GM06990 (cell line): ENCODE measurements at places on chromosomes 4 and X.

DNA sequence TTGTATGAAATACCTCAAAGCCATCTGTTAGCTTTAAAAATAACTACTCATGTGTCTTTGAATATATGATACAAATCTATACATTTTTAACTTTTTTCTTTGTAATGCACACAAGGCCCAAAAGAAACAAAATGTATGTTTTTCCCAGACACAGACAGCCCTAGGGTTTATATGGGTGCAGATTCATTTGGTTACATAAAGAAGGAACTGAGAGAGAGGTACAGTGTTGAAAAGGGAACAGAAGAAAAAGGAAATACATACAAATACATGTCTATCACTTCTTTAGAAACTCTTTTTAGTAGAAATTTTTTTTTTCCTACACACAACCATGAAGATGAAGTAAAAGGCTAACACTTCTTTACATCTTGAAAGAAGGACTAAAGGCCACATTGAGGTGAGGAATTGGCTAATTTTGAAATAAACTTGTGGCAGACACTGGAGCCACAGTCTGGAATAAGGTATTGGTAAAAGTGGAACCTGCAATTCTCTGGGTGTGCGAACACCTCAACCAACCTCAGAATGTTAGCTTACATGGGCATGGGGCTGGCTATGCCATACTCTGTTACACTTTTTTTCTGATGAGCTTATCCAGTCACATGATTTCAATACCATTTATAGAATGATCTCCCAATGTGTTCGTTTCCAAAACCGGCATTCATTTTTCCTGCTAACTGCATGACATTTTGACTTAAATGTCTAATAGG, 67.9 kb downstream of the FAM47C start:
- no peak for DNase-seq

DNA sequence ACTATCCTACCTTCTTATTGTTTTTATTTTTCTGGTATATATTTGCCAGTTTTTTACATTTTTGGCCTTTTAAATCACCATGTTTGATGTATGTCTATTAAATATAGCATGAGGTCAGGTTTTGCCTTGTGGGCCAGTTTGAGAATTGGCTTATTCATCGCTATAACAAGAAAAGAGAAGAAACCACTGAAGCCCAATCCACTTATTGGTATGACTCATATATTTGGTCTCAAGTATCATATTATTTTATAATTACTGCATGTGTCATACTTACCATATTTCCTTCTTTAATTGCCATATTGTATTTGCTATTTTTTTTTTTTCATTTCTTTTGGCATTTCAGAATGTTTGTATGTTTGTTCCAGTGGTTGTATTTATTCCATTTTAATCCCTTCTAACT, 99.3 kb downstream of the IRF2 start:
- DNase-seq, result no peak

DNA sequence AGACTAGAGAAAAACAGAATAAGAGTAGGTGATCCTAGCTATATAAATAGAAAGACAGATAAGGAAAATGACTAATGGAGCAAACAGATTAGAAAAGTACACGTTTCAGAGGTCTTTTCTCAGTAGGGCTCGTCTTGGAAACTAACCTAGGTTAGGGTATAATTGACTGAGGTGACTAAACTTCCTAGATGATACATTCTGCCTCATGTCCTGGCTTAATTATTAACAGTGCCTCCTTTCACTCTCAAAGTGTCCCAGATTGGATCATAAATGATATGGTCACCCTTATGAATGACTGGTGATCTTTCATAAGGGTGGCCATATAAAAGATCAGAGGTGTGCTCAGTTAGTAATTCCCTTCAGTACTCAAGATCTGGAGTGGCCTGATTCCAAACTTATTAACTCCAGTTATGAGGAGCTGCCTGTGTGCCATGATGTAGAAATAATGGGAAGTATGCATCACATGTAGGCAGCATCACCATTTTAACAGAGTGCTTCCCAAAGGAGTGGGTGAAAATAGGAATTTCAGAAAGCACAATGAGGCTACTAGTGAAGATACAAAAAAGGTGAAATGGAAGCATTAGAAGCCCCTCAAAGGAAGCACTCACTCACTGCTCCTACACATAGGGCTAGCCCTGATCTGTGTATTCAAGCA, 14.7 kb upstream of the GRIA3 start:
- no peak for DNase-seq

GRCh38 chr4:5705647-5706320, 2.6 kb downstream of the EVC2 start:
- DNase-seq, result no peak

DNA sequence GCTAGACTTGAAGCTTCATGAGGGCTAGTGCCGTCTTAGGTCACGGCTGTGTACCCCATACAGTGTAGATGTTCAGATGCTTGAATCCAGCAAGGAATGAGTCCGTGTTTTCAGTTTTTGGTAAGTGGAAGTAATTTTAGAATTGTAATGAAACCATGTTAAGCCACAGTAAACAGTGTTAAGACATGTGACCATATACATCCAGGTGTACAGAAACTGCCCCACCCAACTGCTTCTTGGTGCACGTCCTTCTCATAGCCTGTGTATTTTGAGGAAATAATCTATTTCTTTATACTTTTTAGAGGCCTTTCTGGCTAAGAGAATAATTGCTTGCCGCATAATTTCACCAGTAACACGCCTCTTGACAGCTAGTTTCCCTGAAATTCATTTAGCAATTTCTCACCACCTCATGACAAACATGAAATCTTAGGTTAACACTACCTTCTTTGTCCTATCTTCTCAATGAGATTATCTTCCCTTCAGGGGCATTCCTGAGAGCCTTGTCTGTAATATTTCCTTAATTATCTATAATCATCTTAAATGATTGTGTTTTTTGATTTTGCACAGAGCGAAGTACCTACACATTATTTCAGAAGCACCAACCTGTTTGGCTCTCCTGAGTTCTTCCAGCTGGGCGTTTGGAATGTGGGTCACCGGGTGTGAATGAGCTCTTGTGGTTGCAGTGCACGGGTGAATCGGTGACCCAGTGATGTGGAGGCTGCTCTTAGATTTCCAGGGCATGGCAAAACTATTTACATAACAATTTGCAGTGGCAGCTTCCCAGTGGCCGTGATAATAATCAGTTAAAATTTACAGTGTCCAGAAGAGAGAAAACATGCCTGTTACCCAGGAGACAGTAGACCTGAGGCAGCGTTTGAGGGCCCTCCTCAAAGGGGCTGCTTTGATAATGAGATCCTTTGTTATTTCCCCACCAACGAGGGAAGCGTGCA, 50.2 kb upstream of the TADA2B start:
- no peak for DNase-seq

- DNase-seq, result no peak
Measured at GRCh38 chrX:153685156-153685536, 2.6 kb upstream of the SLC6A8 start.

- DNase-seq, result no peak
Measured at GRCh38 chr4:76968937-76969336, 19.4 kb downstream of the SEPTIN11 start.

GRCh38 chr4:80016506-80016905, 56.5 kb downstream of the ANTXR2 start:
- no peak for DNase-seq

GRCh38 chr4:179543771-179544170, 2101.5 kb upstream of the AGA start:
- DNase-seq, result no peak

GRCh38 chr4:1478766-1479355, 72.6 kb upstream of the NKX1-1 start:
- DNase-seq, result no peak

DNA sequence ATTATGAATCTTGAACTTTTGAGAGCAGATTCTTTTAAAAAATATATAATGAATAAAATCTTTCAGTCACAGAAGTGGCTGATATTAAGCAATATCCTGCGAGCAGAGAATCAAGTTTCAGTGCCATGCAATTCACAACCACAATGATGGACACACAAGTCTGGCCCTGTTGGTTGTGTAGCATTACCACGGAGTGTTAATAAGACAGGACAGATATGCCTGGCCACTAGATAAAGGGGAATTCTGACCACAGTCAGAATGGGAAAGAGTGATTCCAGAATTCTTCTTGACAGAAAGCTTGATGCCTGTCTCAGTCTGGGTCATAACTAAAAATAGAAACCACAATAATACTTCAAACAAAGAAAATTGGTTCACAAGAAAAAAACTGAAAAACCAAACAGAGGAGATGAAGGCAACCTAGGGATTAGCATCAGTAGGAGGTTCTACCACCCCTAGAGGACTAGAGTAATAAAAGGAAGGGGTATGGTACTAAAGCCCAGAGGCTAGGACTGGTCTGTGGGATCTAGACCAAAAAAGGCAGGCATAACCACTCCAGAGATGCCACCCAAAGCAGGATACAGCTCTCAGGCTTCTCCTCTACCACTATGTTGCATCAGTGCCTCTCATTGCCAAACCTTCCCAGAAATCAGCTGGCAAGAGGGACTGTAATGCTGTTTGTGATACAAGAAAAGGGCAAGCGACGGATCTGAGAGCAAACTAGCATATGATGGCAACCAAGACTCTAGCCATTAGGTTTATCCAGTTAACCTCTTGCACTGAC, 59.0 kb downstream of the RNF150 start:
- no peak for DNase-seq
